ENCODE measurements at places on chromosomes 5 and 9. TPM values are rescaled to one million over a fixed set of nuclear protein-coding genes. Genes with fewer than 3 reads are reported as not detected.

DNA sequence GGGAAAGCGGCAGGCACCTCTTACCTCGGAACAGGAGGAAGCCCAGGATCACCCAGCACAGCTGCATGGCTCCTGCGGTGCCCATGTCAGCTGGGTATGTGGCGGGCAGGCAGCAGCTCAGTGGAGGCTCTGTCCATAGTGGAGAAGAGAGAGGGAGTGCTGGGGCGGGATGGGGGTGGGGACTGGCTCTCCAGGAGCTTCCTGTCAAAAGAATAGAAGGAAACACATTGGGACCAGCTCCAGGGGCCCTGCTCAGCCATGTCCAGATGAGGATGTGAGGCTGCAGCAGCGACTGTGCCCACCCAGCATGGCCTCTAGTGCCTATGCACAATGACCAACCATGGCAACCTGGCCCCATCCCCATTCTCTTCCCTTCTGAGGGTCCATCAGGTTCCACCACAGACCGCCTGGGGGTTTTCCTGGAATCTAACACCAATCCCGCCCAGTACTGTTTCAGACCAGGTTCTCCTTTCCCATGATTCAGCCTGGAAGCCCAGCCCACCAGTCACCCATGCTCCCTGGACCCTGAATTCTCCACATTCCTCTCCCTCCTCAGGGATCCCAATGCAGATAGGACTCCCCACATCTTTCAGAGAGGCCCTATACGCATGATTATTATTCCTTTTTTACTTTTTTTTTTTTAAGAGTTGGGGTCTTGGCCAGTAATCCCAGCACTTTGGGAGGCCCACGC is at the start of gene ECSCR:
Gene ECSCR (minus strand): TSS at position 158 of the 691 bp plus-strand sequence. CDS start 73 bp downstream, at position 85.
- H3K36me3 ChIP-seq: no peaks in the 10 kb centered on the region
- DNase-seq: no peak
- peaks cover 38% of the 10 kb centered on the region for H3K4me1 ChIP-seq
- peak within 1 kb of the TSS; percentile 19 for H3K4me3 ChIP-seq

DNA sequence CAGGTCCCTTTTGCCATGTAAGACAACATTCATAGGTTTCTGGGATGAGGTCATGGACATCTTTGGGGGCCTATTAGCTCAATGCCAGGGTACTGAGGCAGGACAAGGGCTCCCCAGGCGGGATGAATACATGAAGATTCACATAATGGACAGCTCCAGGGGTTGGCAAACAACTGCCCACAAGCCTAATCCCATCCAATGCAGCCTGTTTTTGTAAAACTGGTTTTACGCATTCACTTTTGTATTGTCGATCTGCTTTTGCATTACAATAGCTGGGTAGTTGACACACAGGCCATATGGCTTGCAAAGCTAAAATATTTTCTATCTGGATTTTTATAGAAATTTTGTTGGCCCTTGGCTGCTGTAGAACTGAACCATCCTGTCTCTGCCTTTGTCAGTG is 248.5 kb upstream of the PANK3 start:
- peaks cover 9% of the 10 kb centered on the region for H3K27me3 ChIP-seq
- no peak overlapping the region for H3K4me3 ChIP-seq
- no peak overlapping the region for H3K27ac ChIP-seq
- no peaks in the 10 kb centered on the region for H3K36me3 ChIP-seq

DNA sequence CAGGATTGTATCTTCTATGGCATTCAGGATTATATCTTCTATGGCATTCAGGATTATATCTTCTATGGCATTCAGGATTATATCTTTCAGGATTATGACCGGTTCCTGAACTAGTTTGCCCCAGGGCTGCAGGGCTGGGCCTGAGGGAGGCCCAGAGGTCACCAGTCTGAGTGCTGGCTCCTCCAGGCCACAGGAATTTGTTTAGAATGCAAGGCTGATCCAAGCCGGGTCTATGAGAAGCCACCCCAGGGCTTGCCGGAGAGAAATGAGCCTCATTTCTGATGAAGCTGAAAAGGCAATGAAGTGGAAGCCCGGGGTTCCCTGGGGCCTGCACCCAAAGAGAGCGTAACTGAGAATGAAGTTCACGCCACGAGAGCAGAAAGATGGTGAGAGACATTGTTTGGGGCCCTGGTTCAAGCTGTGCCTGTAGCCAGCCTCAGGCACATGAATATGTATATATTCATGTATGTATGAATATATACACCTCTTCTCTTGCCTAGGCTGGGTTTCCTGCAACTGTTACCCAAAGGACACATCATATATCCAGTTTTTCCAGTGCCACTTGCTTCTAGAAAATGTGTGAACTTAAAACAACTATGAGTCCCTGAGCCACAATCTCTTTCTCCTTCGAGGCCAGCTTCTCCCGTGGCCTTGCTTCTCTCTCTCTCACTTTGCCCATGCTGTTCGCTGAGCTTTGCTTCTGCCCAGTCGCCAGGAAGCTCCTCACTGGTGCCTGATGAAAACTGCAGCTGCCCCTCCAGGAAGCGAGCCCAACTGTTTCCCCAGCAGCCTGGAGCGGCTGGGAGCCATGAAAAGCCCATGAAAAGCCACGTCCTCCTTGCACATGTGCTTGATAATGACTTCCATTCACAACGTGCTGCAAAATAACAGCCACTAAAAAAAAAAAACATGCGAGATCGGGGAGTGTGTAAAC is 62.3 kb downstream of the GTF3C4 start:
- no peaks in the 10 kb centered on the region for H3K4me1 ChIP-seq
- H3K36me3 ChIP-seq: no peaks in the 10 kb centered on the region
- H3K27ac ChIP-seq: no peak overlapping the region
- H3K27me3 ChIP-seq: peaks cover 4% of the 10 kb centered on the region

DNA sequence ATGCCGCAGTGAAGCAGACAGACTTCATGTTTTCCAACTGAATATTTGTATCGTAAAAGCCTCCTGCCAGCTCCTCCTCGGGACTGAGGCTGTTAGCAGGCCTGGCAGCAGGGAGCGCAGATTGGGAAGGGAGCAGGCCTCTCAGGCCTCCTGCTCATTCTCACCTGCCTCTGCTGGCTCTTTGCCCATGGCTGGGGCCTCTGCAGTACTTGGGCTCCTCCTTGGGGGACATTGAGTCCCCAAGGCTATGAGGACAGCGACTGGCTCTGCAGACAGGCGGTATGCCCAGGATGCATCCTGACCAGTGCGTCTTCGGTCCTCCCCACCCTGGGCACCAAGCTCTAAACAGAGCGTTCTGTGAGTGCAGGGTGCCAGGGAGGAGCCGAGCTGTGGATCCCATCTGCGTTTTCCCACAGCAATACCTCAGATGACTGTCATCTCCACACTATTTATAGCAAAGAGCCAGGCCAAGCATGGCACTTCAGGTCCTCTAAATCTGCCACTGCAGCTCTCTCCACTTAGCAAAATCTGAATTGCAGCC is 38.7 kb downstream of the TSTD2 start:
- H3K4me1 ChIP-seq: peaks cover 9% of the 10 kb centered on the region
- peaks cover 3% of the 10 kb centered on the region for H3K27me3 ChIP-seq
- no peak for DNase-seq
- no peak overlapping the region for H3K4me3 ChIP-seq
- peaks cover 2% of the 10 kb centered on the region for H3K36me3 ChIP-seq
- no peak overlapping the region for H3K27ac ChIP-seq

The KCNMB1 gene
- not detected for total RNA-seq

The FIBCD1 gene
- not detected for total RNA-seq

The EIF4E1B gene
- total RNA-seq: not detected

DNA sequence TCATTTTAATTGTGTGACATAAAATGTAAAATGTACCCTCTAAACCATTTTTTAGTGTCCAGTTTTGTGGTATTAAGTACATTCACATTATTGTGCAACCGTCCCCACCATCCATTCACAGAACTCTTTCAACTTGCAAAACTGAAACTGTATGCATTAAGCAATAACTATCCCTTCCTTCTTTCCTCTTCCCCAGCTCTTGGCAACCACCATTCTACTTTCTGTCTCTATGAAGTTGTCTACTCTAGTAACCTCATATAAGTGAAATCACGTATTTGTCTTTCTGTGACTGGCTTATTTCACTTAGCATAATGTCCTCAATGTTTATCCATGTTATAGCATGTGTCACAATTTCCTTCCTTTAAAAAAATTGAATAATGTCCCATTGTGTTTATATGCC is 142.4 kb downstream of the C9orf152 start:
- H3K36me3 ChIP-seq: peaks cover 34% of the 10 kb centered on the region
- peak overlapping the region; percentile 18 for H3K27ac ChIP-seq
- no peak for DNase-seq
- H3K4me3 ChIP-seq: no peak overlapping the region
- H3K4me1 ChIP-seq: peaks cover 73% of the 10 kb centered on the region
- H3K27me3 ChIP-seq: no peaks in the 10 kb centered on the region

DNA sequence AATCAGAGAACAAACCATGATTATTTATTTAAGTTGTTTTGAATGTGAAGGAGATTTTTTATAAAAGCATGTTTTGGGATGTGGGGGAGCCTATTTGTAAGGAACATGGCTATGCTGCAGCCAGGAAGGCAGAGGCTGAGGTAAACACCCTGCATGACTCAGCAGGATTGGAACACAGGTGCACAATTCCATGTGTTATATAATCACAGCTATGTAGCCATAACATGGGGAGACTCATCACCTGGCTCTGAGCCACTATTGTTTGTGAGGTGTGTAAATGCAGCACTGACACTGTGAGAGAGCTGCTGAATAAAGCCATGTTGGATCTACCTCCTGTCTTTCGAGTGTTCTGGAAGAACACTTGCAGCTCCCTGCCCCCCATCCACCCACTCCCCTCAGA is 1009.8 kb downstream of the DNAH5 start:
- no peaks in the 10 kb centered on the region for H3K36me3 ChIP-seq
- no peak for DNase-seq
- no peaks in the 10 kb centered on the region for H3K4me1 ChIP-seq
- H3K27me3 ChIP-seq: no peaks in the 10 kb centered on the region

GRCh38 chr5:132887283-132887682 is 13.8 kb downstream of the LEAP2 start:
- peaks cover 29% of the 10 kb centered on the region for H3K4me1 ChIP-seq
- no peak for DNase-seq
- H3K36me3 ChIP-seq: peaks cover 48% of the 10 kb centered on the region
